ENCODE measurements at places on chromosomes 3 and 15. TPM values are rescaled to one million over a fixed set of nuclear protein-coding genes. Genes with fewer than 3 reads are reported as not detected.

- DNase-seq = no peak
Observed at GRCh38 chr3:181948286-181948685, 236.6 kb downstream of the SOX2 start.

DNA sequence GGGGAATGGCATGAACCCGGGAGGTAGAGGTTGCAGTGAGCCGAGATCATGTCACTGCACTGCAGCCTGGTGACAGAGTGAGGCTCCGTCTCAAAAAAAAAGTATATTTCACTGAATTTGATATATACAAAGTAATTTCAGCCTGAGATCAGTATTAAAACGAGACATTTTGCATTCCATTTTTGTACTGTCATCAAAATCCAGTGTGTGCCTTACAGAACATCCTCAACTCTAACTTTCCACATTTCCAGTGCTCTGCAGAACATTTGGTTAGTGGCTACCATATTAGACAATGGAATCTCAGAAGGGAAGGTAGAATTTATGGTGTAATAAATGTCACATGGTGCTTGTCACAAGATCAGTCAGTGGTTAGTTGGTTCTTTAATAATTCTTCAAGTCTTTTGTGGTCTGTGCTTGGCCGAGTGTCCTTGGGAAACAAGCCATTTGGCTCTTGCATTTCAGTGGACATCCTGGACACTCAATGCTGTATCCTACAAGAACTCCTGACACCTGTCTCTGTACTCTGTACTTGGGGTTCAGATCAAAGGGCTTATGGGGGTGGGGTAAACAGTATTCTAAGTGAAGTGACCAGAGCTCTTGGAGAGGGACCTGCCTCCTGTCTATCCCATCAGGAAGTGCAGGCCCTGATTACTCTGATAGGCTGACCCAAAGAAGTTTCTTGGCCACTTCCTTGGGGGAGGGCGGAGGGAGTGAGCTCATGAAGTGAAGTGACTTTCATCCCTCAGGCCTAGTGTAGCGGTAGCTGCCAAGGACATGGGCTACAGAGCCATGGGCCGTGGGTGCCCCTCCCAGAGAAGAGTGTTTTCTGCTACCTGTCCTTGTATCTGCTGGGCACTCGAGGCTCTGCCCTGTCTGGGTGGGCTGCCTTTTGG is 3.7 kb downstream of the ACVR2B start:
- DNase-seq = no peak

- no peak for DNase-seq
Observed at GRCh38 chr3:196513697-196514349, 1.3 kb downstream of the SMCO1 start.

DNA sequence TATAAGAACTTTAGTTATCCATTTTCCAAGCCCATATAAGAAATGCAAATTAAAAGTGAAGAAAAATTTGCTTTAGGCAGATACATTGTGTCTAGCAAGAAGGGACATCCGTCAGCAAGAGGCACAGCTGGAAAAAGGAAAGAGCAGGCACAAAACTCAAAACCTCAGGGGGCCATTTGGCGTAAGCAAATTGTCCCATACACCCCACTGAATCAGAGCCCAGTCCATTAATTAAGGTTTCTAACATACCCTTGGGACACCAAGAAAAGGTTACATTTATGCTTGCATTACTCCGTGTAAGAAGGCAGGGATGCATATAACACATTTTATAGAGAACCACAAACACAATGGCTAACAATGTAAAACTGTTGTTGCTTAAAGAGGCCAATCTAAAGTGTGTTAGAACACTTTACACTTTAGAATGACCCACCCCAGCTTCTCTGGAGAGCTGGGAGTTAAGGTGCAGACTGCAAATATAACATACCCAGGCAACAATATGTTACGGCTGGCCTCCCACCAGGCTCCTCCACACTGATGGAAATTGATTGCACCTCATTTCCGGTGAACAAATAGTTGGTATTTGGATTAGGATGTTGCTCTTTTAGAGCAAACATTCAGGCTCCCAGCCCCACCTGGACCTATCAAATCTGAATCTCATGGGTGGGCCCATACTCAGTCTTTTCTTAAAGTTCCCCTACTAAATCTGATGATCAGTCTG is 23.2 kb downstream of the SEMA5B start:
- DNase-seq = no peak

DNA sequence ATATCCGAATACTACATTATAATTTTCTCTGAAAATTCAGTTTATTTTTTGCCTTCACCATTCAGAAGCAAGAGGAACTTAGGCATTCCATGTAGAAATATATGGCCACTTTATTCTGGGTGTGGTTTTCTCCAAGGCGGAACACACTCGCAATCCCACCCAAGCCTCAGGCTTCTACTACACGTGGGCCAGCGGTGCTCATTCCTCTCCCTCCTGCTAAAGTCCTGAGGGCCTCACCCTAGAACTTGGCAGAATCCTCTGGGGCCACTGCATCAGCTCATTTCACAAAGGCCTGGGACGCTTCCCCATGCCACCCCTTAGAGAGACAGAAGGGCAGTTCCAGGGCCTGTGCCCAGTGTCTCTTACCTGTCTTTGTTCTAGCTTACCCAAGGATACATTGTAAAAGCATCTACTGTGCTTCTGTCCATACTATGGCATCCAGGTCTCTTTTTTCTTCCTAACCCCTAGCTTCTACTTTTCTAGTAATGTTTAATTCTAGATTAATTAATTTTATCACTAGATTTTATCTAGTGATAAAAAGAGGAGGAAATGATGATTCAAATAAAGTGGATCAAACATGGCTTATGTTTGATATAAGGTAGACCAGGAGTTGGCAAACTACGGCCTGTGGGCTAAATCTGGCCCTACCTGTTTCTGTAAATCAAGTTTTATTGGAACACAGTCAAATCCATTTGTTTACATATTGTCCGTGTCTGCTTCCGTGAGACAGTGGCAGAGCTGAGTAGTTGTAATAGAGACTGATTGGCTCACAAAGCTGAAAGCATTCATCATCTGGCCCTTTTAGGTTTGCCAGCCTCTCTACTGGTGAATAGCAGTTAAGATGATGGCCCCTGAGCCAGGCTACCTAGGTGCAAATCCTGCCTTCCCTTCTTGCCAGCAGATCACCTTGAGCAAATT is 29.8 kb downstream of the LARS2 start:
- DNase-seq = no peak

- no peak for DNase-seq
Observed at GRCh38 chr15:57355259-57355658, 21.0 kb upstream of the CGNL1 start.

DNA sequence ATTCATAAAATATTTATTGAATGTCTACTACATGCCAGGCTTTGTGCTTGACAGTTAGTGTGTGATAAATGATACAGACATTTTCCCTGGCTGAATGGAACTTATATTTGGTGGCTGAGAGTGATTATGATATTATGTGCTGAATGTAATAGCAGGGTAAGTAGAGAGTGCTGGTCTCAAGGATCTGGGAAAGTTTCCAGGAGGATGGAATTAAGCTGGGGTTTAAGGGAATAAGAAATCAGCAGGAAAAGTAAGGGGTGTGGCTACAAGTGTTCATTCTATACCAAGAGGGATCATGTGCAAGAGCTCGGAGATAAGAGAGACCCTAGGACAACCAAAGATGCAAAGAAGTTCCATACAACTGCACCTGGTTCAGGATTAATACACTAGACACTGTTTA is 500.1 kb upstream of the CFAP20DC start:
- no peak for DNase-seq

- no peak for DNase-seq
Observed at GRCh38 chr3:78183906-78184599, 1144.2 kb downstream of the ROBO2 start.

DNA sequence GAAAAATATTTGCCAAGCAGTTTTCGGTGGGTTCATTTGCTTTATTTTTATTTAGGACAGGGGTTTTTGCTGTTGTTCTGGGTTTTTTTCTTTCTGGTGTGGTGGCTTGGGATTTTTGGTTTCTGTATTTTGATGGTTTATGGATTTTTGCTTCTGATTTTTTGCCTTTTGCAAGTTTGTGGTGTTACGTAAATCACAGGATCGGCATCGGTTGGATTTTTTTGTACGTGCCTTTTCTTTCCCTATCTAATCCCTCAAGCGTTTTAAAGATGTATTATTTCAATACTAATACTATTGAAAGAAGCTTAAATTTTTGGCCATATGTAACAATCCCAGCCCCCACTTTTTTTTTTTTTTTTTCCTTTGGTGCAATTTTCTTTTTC is 782 bp upstream of the BCL6 start:
- no peak for DNase-seq

DNA sequence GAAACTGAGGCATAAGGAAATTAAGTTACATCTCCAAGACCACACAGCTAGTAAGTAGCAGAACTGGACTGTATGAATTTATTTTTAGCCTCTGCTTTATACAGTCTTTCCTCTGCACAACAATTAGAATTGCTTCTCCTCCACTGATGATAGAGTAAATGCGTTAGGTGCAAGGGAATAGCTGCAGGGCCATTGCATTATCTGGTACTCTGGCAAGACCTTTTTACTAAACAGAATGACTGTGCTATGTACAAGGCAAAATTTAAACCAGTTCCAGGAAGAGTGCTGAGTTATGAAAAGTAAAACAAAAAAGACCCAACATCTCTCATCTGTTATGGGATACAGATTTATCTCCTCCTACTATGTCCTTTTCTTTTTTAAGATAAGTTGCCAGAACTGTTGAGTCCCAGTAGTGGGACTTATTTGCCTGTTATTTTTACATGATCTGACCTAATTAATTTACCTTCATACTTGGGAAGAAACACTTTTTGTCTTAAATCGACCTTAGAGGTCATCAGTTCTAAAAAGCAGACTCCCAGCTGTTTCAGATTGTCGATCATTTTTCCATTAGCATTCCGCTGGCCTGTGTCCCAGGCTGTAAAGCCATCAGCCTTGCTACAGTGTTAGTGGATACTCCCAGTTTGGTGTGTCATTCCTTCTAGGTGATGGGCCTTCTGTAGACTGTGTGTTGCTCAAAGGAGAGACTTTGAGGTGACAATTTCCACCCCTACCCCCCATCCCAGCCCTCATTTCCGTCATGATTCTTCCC is 147.5 kb upstream of the NUDT16 start:
- DNase-seq = no peak

DNA sequence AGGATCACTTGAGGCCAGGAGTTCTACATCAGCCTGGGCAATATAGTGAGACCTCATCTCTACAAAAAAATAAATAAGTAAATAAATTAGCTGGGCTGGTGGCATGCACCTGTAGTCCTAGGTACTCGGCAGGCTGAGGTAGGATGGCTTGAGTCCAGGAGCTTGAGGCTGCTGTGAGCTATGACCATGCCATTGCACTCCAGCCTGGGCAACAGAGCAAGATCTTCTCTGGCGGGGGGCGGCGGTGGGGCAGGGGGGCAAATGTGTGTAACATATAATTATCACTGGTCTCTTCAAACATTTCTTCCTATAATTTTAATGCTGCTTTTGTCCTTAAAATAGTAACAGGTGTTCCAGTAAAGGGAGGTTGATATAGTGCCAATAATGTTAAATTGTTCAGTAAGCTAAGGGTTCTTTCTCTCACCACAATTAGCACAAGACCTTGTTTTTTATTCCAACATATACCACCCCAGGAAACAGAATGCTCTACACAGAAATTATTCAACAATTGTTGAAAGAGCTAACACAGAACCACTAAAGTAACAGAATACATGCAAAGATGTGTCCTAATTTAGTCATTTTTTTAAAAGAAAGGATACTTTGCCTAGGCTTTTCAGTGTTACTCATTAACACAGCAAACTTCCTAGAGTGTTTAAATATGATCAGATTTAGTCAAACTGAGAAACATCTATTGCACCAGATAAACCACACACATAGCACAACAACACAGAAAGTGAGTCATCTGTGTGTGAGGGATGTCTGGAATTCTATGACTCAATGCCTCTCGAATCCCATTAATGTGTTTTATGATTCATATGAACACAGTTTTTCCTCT is 29.1 kb downstream of the ANKRD28 start:
- DNase-seq = peak; percentile 90

- DNase-seq = no peak
Observed at GRCh38 chr3:163328680-163329079, 1749.6 kb downstream of the SI start.

DNA sequence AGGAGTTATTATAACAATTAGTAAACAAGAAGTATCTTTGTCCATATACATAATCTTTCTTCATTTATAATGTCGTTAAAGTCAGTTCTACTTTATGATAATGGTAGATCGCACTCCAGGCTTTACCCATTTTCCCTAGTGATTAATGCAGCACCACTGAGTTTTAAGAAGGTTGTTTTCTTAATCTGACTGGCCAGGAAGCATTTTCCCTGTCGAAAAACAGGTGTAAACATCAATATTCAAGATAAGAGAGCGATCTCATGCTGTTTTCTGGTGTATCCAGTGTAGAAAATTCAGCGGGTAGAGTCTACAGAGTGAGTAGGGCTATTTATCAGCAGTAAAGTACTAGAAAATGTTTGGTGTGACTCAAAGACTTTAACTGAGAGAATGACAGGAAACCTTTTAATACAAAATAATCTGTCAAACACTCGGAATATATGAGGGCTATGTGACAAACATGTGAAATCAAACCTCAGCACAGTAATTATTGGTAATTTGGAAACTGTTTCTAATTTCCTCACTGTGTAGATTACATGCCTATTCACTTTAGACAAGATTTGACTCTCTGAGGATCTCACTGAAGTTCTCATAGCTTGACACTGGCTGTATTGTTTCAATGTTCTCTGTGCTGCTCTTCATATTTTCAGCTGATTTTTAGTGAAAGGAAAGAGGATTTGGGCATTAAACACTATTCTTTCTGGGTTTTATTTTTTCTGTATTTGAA is 1013.2 kb downstream of the VGLL3 start:
- DNase-seq = no peak

GRCh38 chr15:40991355-40991754 is 38.1 kb downstream of the CHAC1 start:
- DNase-seq = no peak

DNA sequence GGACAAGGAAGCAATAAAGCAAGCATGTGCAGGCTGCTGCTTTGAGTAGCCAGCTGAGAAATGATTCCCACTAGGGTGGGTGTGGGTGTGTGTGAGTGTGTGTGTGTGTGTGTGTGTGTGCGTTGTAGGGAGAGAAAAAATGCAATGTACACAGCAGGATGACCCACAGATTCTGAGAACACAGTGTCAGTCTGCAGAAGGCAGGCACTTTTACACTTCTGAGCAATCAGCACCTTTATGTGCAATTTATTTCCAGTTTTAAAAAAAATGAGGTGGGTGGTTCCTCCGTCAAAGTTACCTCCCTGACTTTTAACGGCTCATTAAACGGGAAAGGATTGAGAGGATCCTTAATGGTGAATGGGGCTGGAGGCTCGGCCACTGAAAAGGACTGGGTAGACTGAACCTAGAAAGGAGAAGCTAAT is 38.5 kb upstream of the LIPC start:
- DNase-seq = no peak

GRCh38 chr3:148243609-148244008 is 454.1 kb upstream of the AGTR1 start:
- DNase-seq = no peak

DNA sequence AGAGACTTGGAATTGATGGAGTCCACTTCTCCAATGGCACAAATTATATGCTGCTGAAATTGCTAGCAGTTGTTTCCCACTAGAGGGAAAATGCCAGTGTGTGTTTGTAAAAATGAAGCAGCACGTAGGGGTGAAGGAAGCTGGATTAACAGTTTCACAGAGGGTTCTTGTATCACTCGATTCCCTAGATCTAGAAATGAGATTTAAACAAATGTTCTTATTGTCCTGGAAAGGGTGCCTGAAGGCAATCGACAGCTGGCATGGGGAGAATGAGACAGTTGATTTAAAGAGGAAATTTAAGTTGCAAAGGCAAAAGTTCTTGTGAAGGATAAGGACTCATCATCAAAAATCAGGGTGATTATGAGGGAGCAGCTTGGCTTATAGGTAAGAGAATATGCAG is 234.8 kb upstream of the ARPP21 start:
- DNase-seq = no peak

The LYZL4 gene
- polyA plus RNA-seq = not detected

The SECISBP2L gene
- polyA plus RNA-seq = 33.6 TPM

The STAC gene
- 40.5 TPM for polyA plus RNA-seq

The KLHL40 gene
- polyA plus RNA-seq = not detected

The HRH1 gene
- 6.1 TPM for polyA plus RNA-seq
